Lower lobe of right lung (tissue), 2 donors: ENCODE measurements at places on chromosomes 16 and 17. TPM values are rescaled to one million over a fixed set of nuclear protein-coding genes. Genes with fewer than 3 reads are reported as not detected.

DNA sequence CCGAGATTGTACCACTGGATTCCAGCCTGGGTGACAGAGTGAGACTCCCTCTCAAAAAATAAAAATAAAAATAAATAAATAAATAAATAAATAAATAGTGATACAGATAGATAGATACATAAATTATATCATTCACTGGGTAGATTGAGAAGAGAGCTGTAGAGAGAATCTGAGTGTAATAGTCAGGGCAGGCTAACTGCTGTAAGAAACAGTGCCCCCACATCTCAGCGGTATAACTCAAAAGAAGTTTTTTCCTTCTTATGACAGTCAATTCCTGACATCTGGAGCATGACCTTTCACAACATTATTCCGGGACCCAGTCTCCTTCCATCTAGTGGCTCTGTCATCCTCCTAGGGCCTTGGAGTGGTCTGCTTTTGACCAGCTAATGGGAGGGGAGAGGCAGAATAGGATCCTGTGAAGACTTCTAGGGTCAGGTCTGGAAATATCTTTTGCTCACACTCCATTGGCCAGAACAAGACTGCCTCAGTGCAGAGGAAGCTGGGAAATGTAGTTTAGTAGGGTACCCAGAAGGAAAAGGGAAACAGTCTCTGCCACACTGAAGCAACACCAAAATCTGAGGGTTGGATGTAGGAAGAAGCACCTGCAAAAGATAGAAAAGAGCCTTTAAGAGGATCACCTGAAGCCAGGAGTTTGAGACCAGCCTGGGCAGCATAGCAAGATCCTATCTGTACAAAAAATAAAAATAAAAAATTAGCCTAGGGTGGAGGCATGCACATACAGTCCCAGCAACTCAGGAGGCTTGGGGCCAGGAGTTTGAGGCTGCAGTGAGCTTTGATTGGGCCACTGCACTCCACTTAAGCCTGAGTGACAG, 3.0 kb upstream of the QPRT start:
- DNase-seq: no peak
- H3K36me3 ChIP-seq: no peaks in the 10 kb centered on the region
- H3K27ac ChIP-seq: no peak overlapping the region
- no peak overlapping the region for H3K4me3 ChIP-seq
- H3K4me1 ChIP-seq: no peaks in the 10 kb centered on the region

GRCh38 chr16:23435500-23435899, 17.5 kb downstream of the COG7 start:
- H3K36me3 ChIP-seq: peaks cover 59% of the 10 kb centered on the region
- no peak overlapping the region for H3K27ac ChIP-seq
- no peaks in the 10 kb centered on the region for H3K27me3 ChIP-seq
- no peak overlapping the region for H3K4me3 ChIP-seq
- peaks cover 18% of the 10 kb centered on the region for H3K4me1 ChIP-seq
- DNase-seq: peak; percentile 80

ABCC6 gene
- 40.5 TPM for total RNA-seq

KCNH4 gene
- total RNA-seq: 0.09 TPM

DNA sequence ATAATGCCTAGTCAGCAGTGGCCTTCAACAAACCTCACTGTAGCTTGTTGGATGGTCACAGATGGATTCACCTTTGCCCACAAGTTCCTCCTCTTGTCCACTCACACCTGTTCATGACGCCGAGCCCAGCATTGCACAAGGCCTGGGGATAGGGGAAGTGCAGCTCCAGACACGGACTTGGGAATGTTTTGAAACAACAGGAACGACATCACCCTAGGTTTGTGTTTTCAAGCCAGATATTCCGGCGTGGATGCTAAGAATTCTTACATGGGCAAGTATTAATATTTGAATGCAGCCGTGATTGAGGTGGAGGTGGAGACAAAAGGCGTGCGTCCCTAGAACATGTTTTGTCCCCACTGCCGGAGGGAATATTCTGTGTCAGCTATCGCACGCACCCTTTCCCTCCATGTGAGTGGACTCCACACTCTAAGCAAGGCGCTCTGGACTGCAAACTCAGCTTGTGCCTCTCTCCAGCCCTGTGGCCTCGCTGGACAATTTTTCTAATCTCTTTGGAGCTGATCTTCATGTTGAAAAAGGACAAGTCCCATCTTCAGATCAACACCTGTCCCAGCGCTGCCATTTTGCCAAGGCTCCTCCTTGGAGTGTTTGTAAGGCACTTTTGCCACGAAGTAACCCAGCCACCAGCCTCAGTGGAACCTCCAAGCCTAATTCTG, 2.0 kb upstream of the BANP start:
- no peak for DNase-seq
- peaks cover 33% of the 10 kb centered on the region for H3K4me1 ChIP-seq
- no peaks in the 10 kb centered on the region for H3K27me3 ChIP-seq

GRCh38 chr16:65120831-65121721, 787 bp downstream of the CDH11 start:
- H3K36me3 ChIP-seq: no peaks in the 10 kb centered on the region
- peaks cover 9% of the 10 kb centered on the region for H3K4me1 ChIP-seq
- peaks cover 42% of the 10 kb centered on the region for H3K27me3 ChIP-seq
- H3K4me3 ChIP-seq: peak overlapping the region; percentile 59
- no peak for DNase-seq
- peak overlapping the region; percentile 76 for H3K27ac ChIP-seq

SALL1 gene
- total RNA-seq: not detected

DNA sequence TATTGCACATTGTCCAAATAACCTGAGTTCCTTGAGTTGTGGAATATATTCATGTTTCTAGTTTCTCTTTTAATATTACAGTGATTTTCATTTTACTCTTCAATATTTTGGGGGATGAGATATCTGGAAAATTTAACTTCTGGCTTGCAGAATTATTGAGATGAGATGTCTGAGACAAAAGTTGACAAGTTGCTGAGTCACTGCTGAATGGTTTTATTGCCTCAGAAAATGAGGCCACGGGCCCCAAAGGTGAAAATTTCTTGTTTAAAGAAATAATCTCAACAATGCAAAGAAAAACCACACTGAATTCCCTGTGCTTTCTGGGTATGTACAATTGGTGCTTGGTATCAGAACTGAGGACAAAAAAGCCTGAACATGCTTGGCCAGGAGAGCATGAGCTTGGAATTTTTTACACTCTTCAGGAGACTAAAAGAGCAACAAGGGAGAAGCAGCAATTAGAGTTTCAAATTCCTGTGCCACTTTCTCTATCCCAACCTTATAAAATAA, 129.2 kb upstream of the TOM1L1 start:
- no peak overlapping the region for H3K27ac ChIP-seq
- no peaks in the 10 kb centered on the region for H3K27me3 ChIP-seq
- no peaks in the 10 kb centered on the region for H3K4me1 ChIP-seq
- DNase-seq: no peak
- H3K4me3 ChIP-seq: no peak overlapping the region
